ENCODE measurements at places on chromosomes 3 and 15. TPM values are rescaled to one million over a fixed set of nuclear protein-coding genes. Genes with fewer than 3 reads are reported as not detected.

DNA sequence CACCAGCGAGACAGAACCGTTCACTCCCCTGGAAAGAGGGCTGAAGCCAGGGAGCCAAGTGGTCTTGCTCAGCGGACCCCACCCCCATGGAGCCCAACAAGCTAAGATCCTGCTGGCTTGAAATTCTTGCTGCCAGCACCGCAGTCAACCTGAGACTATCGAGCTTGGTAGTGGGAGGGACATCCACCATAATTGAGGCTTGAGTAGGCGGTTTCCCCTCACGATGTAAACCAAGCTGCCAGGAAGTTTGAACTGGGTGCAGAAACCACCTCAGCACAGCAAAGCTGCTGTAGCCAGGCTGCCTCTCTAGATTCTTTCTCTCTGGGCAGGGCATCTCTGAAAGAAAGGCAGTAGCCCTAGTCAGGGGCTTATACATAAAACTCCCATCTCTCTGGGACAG lies 151.0 kb downstream of the MBNL1 start:
- H3K4me1 ChIP-seq, result no peaks in the 10 kb centered on the region
- H3K27ac ChIP-seq, result no peak overlapping the region
- H3K4me3 ChIP-seq, result no peak overlapping the region
- peaks cover 66% of the 10 kb centered on the region for H3K36me3 ChIP-seq
- H3K27me3 ChIP-seq, result no peaks in the 10 kb centered on the region
- DNase-seq, result no peak

DNA sequence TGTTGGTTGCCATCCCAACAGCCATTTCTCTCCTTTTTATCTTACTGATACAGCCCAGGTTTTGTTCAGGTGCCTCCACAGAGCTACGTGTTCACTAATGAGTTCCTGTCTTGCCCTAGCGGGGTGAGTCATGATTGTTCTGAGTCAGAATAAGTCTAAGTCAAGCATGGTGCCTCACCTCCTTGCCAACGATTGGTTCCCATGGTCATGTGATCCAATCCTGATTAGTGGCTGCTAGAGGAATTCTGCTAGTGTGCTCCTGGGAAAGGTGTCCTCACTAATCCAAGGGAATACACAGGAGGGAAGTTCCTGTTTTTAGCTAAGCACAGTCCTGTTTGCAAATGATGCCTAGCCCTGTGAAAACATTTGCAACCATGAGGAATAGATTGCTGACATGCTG lies 99.8 kb downstream of the NSUN3 start:
- no peaks in the 10 kb centered on the region for H3K36me3 ChIP-seq
- no peak for DNase-seq
- H3K27me3 ChIP-seq, result no peaks in the 10 kb centered on the region
- H3K4me1 ChIP-seq, result peaks cover 10% of the 10 kb centered on the region
- no peak overlapping the region for H3K4me3 ChIP-seq

DNA sequence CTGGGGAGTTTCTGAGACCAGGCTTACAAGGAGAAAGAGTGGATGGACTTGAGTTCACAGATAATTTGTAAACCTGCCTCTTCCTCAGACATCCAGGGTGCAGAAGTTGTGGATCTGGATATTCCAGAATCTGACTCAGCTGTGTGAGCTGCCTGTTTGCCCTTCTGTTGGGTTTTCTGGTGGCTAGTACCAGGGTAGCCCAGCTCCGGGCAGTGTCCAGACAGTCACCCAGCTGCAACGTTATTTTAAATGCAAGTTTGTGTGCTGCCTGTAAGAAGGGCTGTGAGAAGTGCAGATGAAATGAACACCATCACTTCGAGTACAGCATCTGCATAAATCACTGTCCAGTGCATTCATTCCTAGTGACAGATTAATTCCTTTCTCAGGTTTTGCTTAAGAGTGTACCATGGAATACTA lies 1053.0 kb downstream of the TUSC7 start:
- H3K4me1 ChIP-seq, result no peaks in the 10 kb centered on the region
- DNase-seq, result no peak
- H3K4me3 ChIP-seq, result no peak overlapping the region
- H3K27me3 ChIP-seq, result no peaks in the 10 kb centered on the region

TAGLN3 gene
- total RNA-seq, result not detected

GRCh38 chr3:123602325-123602724 lies 17.5 kb upstream of the HACD2 start:
- no peaks in the 10 kb centered on the region for H3K27me3 ChIP-seq
- H3K4me1 ChIP-seq, result no peaks in the 10 kb centered on the region
- H3K36me3 ChIP-seq, result no peaks in the 10 kb centered on the region
- H3K4me3 ChIP-seq, result no peak overlapping the region
- DNase-seq, result no peak

CD200 gene
- 1.2 TPM for total RNA-seq

DNA sequence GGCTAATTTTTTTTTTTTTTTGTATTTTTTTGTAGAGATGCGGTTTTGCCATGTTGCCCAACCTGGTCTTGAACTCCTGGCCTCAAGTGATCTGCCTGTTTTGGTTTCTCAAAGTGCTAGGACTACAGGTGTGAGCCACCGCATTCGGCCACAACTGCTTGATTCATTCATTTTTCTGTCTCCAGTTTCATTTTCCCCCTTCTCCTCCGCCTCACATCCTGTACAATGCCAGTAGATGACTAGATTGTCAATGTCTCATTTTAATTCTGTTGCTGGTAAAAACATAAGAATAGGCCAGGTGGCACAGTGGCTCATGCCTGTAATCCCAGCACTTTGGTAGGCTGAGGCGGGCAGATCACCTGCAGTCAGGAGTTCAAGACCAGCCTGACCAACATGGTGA lies 12.0 kb upstream of the ZNF592 start:
- H3K4me1 ChIP-seq, result peaks cover 5% of the 10 kb centered on the region
- DNase-seq, result no peak
- H3K4me3 ChIP-seq, result no peak overlapping the region
- H3K27ac ChIP-seq, result no peak overlapping the region

CTDSPL gene
- total RNA-seq, result 20.7 TPM

ALDH1A2 gene
- 0.66 TPM for total RNA-seq

TGM5 gene
- total RNA-seq, result 19.6 TPM

SYNPR gene
- not detected for total RNA-seq

DNA sequence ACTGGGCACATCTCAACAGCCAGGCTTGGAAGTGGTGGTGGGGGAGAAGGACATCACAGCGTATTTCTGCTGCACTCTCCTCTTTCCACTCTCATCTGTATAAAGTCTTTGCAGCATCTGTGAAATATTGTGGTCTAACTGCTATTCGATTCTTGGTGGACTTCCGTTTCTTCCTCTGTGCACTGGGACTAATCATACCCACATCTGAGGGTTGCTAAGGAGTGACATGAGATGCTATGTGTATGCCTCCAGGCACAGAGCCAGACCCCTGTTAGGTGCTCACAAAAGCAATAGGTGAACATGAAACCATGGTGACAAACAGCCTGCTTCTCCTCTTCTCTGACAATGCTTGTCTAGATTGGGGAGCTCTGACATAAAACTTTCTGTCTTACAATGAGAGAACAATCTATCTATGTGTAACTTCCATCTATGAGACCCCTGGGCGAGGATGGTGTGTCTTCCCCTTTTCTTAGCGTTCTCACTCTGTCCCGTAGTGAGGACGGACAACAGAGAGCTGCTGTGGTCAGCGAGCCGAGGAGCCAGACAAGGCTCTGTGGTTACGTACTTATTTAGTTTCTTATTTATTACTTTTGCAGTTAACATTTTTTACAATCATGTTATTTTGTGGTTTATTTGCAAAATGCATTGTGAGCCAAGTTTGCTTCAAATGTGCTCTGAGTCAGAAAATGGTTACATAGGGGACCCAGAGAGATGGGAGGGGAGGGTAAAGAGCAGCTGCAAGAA lies 196.7 kb upstream of the TPRG1 start:
- no peaks in the 10 kb centered on the region for H3K27me3 ChIP-seq
- peaks cover 9% of the 10 kb centered on the region for H3K4me1 ChIP-seq
- H3K4me3 ChIP-seq, result no peak overlapping the region
- DNase-seq, result no peak
- H3K36me3 ChIP-seq, result no peaks in the 10 kb centered on the region
- H3K27ac ChIP-seq, result peak overlapping the region; percentile 77

Data from esophagus squamous epithelium (tissue), 5 donors.